ENCODE measurements at places on chromosomes 2 and 18.
A peak's percentile ranks its signal among the peaks of the same experiment; 100 is the strongest.

GRCh38 chr2:134140251-134140661 is 113.6 kb upstream of the MGAT5 start:
- DNase-seq, result peak; percentile 8

GRCh38 chr2:9400268-9401058 is 22.9 kb downstream of the ITGB1BP1 start:
- DNase-seq, result no peak

- DNase-seq, result no peak
These were observed 27.6 kb upstream of the ADAM23 start for GRCh38 chr2:206415618-206416243.

GRCh38 chr2:238263204-238264071 is 23.6 kb upstream of the HES6 start:
- DNase-seq, result peak; percentile 58

DNA sequence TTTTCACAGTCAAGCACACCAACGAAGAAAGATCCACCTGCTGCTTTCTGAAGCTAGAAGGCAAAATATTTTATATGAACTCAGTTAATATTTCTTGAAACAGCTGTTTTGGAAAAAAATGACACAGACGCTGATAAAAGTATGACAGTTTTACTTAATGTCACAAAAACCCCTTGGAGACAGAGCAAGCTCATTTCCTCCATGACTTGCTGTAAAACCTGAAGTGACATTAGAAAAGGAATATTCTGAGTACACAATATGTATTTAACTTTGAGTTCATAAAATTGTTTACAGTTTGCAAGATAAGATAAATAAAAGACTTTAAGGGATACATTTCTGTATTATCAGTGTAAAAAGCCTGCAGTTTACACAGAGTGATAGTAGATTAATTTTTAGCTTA is 105.4 kb downstream of the DSEL start:
- DNase-seq, result no peak

DNA sequence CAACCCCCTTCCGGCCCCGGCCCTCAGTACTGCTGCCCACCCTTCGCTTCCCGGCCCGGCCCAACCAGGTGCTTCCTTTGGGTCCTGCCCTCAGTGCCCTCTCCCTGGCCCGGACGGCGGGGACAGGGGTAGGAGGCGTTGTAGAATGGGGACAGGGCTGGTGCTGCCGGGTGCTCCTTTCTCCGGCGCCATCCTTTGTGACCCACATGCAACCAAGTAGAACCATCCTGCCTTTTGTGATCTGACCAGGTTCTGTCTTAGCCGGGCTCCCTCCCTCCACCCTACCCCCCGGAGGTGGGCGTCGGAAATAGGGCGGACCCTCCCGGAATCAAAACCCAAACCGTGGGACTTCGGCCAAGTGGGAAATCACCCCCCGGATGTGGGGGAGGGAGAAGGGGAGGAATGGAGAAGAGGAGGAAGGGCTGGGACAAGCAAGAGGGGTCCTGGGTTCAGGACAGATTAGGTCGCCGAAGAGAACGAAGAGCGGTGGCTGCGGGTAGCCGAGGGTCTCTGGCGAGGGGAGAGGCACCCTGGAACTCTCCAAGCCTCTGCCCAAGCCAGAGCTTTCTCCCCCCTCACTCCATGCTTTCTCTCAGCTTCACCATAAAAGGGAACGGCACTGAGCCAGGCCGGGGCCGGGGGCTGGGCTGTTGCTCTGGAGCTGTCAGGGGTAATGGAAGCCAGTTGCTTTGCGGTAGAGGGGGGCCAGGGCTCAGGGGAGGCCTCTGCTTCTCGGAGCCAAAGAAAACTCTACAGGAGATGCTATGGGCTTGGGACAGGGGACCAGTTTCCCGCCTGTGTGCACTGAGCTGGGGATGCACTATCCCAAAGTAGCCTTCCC is 756 bp upstream of the OST4 start:
- DNase-seq, result no peak

GRCh38 chr2:212549463-212549862 is 10.9 kb upstream of the ERBB4 start:
- DNase-seq, result peak; percentile 33

GRCh38 chr2:64905338-64906024 is 83.7 kb upstream of the SLC1A4 start:
- DNase-seq, result no peak

DNA sequence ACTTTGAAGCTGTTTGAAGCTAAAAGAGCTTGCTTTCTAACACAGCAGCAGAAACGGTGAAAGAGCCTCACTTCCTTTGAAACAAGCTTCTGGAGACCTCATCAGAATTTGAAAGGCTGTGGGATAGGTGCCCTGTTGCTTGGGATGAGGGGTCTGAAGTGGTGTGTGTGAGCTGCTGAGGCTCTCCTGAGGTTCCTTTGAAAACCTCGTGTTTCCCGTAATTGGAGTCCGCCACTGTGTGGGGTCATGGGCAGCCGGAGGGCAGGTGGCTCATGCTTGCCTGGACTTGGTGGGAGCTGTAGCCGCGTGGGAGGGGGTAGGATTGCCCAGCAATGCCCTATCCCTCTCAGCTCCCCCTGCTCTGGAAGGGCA is 34.4 kb downstream of the CABLES1 start:
- DNase-seq, result no peak

DNA sequence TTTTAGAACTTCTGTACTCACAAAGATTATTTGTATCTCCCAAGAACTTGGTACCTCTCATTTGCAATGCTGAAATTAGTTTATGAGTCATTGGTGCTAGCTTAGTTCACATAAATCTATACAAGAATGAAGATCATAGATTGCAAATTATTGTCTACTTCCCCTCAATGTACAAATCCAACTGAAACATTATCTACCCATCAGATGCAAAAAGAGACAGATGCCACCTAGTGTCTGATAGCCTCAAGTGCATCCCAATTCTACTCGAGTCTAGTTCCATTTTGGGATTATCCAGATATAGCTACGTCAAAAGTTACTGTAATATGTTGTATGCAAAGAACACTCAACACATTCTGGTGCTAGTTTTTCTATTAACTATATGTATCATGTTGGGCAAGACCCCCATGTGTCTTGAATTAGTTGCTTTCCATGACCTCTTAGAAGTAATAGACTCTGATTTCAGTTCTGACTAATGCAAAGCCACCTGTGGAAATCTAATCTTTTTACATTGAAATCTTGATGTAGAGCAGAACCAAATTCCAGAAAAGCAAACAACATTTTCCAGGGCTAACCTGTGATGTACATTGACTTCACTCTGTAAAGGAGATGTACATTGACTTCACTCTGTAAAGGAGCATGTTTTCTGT is 210.0 kb downstream of the RBM43 start:
- peak; percentile 25 for DNase-seq

GRCh38 chr18:49141491-49141890 is 190.7 kb upstream of the SMAD7 start:
- DNase-seq, result no peak

DNA sequence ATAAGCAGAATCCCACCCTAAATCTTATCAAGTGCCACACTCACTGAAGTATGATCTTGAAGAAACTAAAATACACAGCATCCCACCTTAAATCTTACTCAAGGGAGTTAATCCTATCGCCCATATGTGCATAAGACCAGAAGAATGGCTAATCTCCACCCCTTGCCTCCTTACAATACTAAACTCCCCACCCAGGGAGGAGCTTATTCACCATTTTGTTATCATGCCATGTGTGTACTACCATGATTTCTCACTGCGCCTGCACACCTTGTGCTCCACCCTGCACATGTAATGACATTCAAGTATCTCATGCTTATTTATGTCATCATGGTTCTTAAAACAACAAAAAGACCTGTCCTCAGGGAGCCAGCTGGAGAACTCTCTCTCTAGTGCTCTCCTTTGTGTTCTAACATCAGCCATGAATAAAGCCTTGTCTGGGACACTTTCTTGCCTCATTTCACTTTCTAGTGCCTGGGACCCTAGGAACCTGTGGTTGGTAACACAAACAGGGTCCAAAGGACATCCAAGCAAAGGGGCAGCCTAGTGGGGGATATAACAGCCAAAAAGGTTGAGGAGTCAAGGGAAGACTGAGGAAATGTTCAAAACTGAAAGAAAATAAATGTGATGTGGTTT is 87.4 kb downstream of the SLC66A3 start:
- no peak for DNase-seq

- no peak for DNase-seq
These were observed 494.2 kb downstream of the TDRD15 start for GRCh38 chr2:21617885-21618434.

- peak; percentile 1 for DNase-seq
These were observed 26.1 kb downstream of the KCTD18 start for GRCh38 chr2:200483729-200484198.

DNA sequence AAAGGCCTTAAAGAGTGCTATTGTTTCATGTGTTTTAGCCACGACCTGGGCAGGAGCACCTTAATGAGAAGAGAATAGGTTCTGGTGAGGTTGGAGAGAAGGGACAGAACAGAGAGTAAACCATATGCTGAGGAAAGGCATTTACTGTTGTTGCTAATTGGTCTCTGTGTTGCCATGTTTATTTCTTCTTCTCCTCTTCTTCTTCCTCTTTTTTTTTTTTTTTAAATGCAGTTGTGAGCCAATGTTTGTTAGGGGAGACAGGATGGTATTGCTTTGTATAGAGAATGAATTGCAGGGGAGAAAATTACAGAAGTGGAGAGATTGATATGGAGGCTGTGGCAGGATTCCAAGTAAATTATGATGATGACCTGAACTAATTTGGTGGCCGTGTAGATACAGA is 2.6 kb downstream of the SCN9A start:
- DNase-seq, result no peak

DNA sequence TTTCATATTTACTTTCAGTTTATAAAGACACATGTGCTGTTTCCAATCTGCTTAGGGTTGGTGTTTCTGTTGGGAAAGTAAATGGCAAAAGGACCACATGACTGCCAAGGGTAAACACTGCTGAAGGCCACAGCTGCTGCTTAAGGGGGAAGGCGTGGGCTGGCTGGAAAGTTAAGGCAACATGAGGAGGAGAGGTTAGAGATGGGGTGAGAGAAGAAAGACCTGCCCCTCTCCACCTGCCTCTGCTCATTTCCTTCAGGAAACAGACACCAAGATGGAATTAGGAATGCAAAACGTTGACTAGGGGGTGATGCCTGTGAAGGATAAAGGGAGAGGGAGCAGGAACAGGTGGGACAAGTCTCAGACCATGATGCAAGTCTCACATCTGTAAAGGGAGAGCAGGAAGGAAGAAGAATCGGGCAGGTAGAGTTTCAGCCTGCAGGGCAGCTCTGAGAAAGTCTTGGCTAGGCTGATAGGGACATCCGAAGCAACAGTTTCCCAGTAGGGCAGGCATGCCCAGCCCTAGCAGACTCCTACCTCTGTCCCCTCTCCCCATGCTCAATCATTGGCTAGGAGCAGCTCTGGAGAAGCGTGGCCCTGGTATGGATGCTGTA is 86.0 kb downstream of the CDC42EP3 start:
- peak; percentile 40 for DNase-seq

- no peak for DNase-seq
These were observed 26.3 kb downstream of the PMAIP1 start for GRCh38 chr18:59926131-59926530.

GRCh38 chr2:95387358-95387757 is 15.2 kb upstream of the FAHD2A start:
- no peak for DNase-seq

DNA sequence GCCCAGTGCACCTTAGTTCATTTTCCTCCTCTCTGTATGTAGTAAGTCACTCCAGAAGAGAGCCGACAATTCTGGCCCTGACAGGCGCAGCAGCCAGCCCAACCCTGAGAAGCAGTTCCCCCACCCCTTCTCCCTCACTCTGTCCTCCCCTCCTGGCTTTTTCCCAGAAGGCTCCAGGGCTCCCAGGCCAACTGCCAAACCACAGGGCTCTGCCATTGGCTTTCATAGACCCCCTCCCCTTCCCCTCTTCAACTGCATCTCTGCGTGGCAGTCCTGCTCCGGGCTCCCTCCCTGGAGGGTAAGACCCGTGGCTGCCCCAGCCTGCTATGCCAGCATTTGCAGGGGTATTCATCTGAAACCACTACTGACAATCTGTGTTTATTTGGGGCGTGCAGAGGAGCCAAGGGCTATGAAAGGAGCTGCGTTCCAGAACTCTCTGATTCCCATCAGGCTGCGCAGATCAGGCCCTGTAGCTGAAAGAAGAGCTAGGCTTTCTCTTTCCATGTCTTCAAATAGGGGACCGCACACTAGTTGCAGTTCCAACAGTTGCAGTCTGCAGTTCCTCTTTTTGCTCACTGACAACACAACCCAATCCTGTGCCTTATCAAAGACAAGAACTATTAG is 388.6 kb upstream of the TNP1 start:
- peak; percentile 88 for DNase-seq

GRCh38 chr2:66526180-66526579 is 91.3 kb downstream of the MEIS1 start:
- no peak for DNase-seq

DNA sequence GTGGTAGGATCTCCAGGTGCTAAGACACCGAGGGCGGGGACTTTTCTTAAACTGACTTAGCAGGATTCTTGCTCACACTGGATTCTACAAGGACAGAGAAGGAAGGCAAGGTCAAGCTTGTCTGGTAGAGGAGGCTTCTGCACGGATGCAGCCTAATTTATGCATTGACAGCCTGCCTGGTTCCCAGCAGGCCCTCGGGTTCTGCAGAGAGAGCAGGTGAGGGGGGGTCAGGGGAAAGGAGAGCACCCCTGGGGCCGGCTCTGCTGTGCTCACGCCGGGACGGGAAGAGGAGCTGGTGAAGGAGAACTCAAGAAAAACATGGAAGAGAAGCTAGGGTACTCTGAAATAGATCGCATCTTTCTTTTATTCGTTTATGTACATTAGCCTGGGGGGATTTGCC is 46.4 kb downstream of the ADI1 start:
- no peak for DNase-seq

DNA sequence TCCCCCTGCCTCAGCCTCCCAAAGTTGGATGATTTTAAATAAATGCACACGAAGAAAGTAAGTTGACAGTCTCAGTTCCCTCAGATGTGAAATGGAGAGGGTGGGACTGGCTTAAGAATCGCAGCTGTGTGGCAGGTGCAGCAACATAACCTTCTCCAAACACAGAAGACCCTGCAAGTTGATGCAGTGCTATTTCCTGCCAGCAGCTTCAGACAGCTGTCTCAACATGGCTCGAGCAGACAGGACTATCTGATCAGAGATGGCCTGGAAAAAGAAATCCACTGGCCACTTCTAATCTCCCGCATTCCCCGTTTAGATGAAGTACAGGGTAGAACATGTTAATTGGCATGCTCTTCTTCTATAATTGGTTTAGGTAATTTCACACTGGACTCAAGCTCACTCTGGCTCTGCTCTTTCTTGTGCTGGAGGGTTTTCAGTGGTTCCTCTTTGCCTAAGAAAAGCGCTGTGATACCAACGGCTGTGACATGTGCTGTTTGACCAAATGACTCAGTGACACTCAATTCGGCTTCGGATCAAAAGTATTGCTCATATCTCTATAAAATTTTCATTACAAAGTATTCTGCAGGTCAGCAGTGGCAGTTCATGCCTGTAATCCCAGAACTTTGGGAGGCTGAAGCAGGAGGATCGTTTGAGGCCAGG is 40.2 kb downstream of the MYOM1 start:
- no peak for DNase-seq

- DNase-seq, result no peak
These were observed 57.0 kb downstream of the ZNF519 start for GRCh38 chr18:14075196-14075595.

GRCh38 chr2:55311444-55311870 is 42.4 kb upstream of the MTIF2 start:
- no peak for DNase-seq
